CD14-positive monocyte (primary cell): ENCODE measurements at places on chromosomes 4 and X. TPM values are rescaled to one million over a fixed set of nuclear protein-coding genes. Genes with fewer than 3 reads are reported as not detected.

GRCh38 chr4:43680421-43680820, 768.2 kb downstream of the KCTD8 start:
- DNase-seq: no peak

Gene EGFL6
- not detected for polyA plus RNA-seq

DNA sequence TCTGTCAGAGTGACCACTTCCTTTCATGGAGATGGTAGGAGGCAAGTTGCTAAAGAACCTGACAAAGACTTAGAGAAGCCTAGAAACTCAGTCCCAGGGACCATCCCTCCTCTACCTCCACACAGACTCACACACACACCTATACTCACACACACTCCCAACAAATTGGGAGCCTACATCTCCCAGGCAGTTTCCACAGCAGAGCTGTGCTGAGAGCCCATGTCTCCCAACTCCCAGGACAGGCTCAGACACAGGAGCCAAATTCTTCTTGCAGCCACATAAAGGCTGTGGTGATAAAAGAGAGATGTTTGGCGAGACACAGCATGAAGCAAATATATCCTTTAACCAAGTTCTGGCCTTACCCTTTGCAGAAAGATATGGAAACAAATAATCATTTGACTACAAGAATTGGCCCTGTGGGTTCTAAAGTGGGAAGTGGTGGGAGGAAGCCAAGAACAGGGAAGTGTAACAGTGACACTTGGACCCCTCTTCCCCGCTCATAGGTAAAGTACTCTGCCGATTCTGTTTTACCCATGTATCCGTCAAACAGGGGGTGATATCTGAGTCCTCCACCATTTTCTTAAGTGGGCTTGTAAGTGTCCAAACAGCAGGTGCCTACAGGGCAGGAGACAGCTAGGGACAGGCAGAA, 11.0 kb upstream of the IDS start:
- no peak for DNase-seq

Gene SLC39A8
- 6.1 TPM for polyA plus RNA-seq

DNA sequence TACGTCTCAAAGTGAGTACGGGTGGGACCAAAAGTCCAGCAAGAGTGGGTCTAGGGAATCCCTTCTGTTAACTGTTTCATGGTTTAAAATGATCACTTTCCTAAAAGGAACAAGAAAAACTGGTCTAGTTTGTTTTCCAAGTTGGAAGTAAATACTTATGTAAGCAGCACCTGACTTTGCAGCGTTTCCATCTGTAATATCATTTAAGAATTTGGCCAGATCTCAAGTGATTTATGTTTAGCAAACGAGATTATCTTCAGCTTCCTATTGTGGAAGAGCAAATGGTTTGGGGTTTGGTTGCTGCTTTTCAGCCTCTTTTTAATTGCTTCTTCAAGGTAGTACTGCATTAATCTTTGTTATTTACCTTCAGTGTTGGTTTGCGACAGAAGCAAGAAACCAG, 50.4 kb downstream of the FHIP1A start:
- no peak for DNase-seq

Gene PCDH19
- polyA plus RNA-seq: not detected

Gene DIPK2B
- polyA plus RNA-seq: not detected in 2 replicates

Gene KDR
- not detected in 2 replicates for polyA plus RNA-seq

Gene GAGE12E
- polyA plus RNA-seq: not detected
